ENCODE measurements at places on chromosomes 13 and 19.
A peak's percentile ranks its signal among the peaks of the same experiment; 100 is the strongest.

DNA sequence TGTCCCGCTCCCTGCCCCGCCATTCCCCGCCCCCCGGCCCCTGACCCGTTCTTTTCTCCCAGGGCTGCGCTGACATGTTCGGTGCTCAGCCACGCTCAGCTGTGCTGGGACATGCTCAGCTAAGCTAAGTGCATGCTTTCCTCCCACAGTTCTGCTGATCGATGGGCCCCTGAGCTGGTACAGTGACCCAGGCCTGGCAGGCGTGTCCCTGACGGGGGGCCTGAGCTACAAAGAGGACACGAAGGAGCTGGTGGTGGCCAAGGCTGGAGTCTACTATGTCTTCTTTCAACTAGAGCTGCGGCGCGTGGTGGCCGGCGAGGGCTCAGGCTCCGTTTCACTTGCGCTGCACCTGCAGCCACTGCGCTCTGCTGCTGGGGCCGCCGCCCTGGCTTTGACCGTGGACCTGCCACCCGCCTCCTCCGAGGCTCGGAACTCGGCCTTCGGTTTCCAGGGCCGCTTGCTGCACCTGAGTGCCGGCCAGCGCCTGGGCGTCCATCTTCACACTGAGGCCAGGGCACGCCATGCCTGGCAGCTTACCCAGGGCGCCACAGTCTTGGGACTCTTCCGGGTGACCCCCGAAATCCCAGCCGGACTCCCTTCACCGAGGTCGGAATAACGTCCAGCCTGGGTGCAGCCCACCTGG, 3.7 kb downstream of the TNFSF9 start:
- DNase-seq, result no peak

DNA sequence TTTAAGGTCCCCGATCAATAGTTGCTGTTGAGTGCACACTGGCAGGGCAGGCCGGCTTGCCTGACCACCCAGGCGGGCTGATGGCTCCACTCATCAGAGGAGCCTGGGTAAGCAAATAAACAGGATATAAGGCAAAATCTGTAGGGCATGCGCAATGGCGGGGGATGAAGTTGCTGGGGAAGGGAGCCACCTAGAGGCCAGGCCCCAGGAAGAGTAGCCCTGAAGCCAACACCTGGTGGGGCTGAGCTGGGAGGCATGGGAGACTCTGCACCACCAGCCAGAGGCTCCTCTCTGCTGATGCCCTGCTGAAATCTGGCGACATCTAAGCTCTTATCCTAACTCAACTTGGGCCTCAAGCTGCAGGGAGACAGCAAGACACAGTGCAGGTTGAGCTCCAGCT, 324.3 kb downstream of the ZNF536 start:
- DNase-seq, result no peak

DNA sequence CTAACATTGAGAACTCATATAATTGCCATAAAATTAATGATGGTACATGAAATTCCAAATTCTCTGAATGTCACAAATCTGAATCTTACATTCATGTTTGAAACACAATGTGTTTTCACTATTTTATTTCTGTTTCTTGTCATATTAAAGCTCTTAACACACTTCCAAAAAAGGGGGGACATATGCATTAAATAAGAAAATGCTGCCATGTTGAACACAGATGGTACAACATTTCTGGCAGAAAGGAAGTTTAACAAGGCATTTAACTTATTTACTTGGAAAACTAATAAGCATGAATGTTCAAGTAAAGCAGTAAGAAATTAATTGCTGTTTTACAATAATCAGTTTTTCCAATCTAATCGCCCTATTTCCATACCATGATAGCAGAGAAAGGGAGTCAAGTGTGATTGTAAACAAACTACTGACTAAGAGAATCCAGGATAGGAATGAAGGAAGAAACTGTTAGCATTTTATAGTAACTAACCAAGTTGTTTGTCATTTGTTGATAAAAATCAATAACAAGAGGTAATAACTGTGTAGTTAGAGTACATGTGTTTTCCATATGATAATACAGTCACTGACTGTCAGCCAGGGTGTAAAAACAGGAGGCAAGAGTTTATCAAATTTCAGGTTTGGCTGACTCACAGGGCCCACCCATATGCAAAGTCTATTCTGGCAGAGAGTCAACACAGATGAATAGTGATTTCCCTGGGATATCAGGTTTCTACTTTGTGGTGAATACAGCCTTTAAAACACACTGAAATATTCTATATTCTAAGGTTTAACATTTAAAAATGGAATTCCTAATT, 5.7 kb upstream of the FOXO1 start:
- DNase-seq, result no peak

DNA sequence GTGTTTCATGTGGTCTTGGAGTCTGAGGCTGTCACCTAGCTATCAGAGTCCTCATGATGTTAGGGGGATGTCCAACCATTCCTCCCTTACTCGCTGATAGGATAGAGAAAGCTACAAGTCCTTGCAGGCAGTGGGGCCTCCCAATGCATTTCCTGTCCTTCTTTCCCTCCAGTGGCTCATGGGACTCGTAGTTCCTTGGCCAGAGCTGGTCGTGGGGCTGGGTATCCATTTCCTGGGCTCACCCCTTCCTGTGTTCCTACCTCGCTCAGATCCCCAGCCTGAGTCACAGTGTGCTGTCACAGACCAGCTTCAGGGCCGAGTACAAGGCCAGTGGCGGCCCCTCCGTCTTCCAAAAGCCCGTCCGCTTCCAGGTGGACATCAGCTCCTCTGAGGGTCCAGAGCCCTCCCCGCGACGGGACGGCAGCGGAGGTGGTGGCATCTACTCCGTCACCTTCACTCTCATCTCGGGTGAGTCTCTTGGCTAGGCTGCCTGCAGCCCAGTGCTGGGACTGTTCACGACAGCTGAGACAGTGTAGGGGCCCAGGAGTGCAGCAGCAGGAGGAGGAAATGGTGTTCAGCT, 19.1 kb downstream of the TMEM150B start:
- DNase-seq, result no peak

- no peak for DNase-seq
Observed at GRCh38 chr13:26486550-26486949, 70.9 kb upstream of the WASF3 start.

DNA sequence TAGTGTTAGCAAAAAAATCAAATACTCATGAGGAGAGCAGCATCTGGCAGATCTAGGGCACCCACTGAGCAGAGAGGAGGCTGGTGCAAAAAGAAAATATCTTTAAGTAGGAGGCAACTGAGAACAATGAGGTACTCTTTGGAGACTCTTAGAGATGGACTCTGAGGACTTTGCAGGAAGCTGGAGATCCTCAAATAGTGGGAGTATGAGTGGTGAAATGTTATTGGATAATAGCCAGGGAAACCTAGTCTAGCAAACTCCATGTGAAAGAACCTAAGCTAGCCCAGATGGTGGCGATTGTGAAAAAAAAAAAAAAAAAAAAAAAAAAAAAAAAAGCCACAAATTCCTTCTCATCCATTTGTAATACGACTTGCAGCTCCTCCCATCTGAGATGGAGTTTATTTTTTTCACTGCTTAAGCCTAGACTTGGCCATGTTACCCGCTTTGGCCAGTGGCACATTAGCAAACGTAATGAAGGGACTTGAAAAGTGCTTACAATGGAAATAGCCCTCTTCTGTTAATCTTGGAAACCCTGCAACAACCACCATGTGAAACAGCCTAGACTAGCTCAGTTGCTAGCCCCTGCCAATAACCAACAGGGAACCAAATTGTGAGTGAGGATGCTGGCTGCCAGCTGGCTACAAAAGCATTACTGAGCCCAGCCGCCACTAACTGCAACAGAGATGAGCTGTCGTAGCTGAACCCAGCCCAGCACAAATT, 476.2 kb downstream of the KLF12 start:
- DNase-seq, result no peak

DNA sequence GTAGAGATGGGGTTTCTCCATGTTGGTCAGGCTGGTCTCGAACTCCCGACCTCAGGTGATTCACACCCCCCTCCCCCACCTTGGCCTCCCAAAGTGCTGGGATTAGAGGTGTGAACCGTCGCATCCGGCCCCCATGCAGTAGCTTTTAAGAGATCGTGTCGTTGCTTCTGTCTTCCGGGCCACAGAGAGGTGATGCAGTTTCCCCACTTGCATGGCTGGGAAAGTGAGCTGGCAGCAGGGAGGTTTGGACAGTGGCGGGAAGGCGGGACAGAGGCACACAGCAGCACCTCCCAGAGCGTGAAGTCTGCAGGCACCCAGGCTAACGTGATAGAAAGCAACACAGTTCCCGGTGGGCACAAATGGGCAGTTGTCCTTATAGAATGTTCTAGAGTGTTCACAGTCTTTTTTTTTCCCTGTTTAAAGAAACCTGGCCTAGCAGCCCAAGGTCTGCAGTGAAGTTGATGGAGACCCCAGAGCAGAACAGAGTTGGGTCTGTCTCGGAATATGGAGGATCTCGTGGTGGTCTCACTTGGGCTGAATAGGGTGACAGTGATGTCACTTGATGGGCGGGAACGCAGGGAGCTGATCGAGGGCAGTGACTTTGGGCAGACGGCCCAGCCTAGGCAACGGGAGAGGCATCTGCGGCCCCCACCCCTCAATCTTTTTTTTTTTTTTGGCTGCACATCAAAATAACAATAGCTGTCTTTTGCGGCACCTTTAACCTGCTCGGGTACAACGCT, 4.9 kb downstream of the UHRF1 start:
- DNase-seq, result no peak

- no peak for DNase-seq
Observed at GRCh38 chr13:28537171-28537570, 42.2 kb upstream of the FLT1 start.

GRCh38 chr13:51222037-51222685, at the start of gene FAM124A:
Gene FAM124A, plus strand, starts transcription at chr13:51222398. Its CDS starts 104 bp downstream, at chr13:51222502.
- peak; percentile 52 for DNase-seq

GRCh38 chr13:111911754-111912452, 155.0 kb upstream of the SOX1 start:
- no peak for DNase-seq

- no peak for DNase-seq
Observed at GRCh38 chr13:35499196-35499662, 22.7 kb upstream of the MAB21L1 start.

Data from stimulated activated CD4-positive, alpha-beta T cell treated with anti-CD3 and anti-CD28 coated beads, Interleukin-1b, Interleukin-23, amount 100 ng/mL, for 4 hours (primary cell).